Stimulated activated naive B cell treated with anti-CD40 and anti-IgM and Interleukin-4, amounts not matched to agents 10 μg/mL and 1 μg/mL and 100 μg/mL, for 72 hours (primary cell): ENCODE measurements at places on chromosomes 3 and 15.
A peak's percentile ranks its signal among the peaks of the same experiment; 100 is the strongest.

- no peak for DNase-seq
These were observed 75.8 kb upstream of the ACAN start for GRCh38 chr15:88727439-88727838.

DNA sequence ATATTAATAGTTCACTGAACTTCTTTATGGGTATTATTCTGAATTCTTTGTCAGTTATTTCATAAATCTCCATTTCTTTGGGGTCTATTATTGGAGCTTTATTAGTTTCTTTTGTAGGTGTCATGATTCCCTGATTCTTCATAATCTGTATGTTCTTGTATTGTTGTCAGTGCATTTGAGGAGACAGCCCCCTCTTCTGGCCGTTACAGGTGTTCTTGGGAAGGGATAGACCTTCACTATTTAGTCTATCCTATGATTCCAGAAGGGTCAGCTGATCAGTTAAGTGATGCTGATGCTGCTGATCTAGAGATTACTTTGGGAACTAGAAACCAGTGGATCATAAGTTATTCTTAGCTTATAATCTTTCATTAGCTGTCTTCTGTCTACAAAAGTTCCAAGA is 34.9 kb downstream of the TMEM39A start:
- DNase-seq, result no peak

- no peak for DNase-seq
These were observed 582 bp downstream of the CGNL1 start for GRCh38 chr15:57376696-57377477.

GRCh38 chr3:55489798-55490132 is 2.7 kb upstream of the WNT5A start:
- DNase-seq, result no peak

GRCh38 chr15:27771892-27772291 is 327.2 kb downstream of the OCA2 start:
- DNase-seq, result no peak

DNA sequence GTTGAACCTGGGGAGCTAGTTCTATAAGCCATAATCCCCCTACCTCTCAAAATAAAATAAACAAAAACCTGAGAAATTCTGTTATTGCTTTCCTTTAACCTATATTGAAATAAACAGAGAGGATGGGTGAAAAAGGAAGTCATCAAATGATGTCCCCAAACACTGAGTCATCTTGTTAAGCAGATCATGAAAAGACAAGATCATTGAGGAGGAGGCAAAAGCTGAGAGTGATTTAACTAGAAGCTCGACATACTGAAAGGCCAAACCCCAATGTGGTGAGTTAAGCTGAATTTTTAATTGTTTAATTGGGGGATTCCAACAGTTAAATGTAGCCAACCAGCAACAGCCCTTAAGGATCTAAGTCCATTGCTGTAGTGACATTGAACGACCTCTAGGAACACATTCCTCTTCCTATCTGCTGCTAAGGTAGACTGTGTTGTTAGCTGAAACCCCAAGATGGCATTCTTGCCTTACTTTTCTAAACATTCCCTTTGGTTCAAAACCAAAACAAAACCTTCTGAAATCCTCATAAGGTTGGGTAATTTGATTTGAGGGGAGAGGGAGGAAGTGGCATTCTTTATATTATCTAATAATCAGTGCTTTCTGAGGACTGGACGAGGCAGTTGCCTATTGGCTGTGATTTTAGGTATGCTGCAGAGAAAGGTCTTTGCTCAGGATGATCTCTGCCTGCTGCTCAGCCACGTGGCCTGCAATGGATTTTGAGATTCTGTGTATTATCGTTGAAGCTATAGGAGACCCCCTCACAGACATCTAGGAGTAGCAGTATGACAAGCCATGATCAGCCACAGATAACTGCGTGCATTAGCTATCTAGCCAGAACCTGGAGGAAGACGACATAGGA is 62.7 kb upstream of the BNIP2 start:
- DNase-seq, result no peak

DNA sequence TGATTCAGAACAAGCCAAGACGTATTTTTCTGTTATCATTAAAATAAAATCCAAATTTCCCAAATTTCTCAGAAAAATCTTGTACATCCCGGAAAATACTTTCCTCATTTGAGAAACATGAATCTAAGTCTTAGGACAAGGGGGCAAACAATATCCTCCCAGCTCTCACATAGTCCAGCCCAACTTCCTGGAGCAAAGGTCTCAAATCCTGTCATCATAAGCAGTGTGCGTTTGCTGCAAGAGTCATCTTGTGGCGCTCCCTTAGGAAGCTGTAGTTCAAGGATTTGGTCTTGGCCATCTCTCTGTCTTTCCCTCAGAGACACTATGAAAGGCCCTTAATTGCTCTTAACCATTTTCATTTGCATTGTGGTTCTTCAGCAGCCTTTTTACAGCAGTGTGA is 57.5 kb upstream of the GSK3B start:
- DNase-seq, result no peak

- DNase-seq, result no peak
These were observed 139.3 kb downstream of the ZNF609 start for GRCh38 chr15:64599716-64600115.

- no peak for DNase-seq
These were observed 35.9 kb downstream of the CCK start for GRCh38 chr3:42229942-42230688.

DNA sequence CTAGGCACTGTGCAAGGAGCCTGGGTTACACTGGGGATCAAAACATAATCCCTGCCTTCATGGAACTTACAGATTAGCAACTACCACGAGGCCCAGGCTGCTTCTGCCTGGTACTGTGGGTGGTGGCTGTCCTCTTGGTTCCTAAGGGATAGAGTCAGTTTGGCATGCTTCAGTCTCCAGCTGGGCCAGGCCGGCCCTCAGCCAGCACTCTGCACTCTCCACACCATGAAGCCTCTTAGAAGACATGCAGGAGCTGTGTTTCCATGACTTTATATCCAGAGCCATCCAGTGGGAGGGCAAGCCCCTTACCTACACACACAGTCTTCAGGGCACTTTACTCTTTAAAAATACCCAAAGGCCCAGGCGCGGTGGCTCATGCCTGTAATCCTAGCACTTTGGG is 54.4 kb downstream of the ATP1B3 start:
- no peak for DNase-seq

- DNase-seq, result no peak
These were observed 5.5 kb downstream of the HHLA2 start for GRCh38 chr3:108301695-108302404.

DNA sequence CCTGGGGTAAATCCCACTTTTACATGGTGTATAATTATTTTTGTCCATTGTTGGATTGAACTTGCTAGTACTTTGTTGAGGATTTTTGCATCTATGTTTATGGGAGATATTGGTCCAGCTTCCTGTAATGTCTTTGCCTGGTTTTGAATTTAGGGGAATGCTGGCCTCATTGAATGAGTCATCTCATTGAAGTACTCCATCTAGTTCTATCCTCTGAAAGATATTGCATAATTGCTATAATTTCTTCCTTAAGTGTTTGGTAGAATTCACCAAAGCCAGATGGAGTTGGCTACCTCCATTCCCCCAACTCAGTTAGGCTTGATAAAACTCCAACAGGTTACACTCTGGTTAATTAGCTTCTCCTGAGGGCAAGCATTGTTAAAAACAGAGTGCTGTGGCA is 237.4 kb upstream of the TGFBR2 start:
- no peak for DNase-seq

GRCh38 chr3:15812183-15812582 is 14.4 kb upstream of the ANKRD28 start:
- DNase-seq, result no peak

- no peak for DNase-seq
These were observed 184.1 kb downstream of the ADAMTSL3 start for GRCh38 chr15:83837945-83838571.

DNA sequence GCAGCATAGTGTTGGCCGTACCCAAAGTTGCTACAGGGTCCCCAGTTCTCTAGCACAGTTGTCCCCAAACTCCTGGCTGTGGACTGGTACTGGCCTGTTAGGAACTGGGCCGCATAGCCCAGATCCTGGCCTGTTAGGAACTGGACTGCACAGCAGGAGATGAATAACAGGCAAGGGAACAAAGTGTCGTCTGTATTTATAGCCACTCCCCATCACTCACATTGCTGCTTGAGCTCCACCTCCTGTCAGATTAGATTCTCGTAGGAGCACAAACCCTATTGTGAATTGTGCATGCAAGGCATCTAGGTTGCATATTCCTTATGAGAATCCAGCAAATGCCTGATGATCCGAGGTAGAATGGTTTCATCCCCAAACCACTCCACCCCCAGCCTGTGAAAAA is 604.0 kb upstream of the LMCD1 start:
- no peak for DNase-seq

DNA sequence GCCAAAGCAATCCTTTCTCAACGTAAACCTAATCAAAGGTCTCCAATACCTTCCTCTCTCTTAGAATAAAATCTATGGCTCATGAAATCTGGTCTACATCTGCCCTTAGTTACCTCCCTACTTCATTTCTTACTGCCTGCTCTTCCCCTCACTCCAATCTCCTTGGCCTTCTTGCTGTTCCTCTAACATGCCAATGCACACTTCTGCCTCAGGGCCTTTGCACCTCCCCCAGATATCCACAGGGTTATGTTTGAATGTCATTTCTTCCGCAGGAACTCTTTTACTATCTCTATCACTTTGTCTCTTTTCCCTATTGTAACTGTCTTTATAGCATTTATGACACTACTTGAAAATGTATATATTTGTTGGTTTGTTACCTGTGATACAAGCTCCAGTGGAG is 44.3 kb upstream of the PYGO1 start:
- DNase-seq, result no peak

DNA sequence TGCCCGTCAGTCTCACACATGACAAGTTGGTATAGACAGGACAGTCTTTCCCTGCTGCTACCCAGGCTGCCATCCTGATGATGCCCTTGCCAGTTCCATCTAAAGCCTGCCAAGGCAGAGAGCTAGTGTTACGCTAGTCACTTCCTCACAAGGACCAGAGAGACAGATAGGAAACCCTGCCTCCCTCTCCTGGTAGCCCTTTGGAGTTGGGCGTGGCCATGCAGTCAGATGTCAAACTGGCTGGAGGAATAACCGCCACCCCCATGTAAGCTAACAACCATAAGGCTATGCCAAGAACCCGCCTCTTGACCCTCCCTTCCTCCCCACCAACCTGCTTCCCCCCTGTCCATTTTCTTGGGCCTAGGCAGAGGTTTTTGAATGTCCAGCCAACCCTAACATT is 2.8 kb downstream of the TMEM115 start:
- no peak for DNase-seq

DNA sequence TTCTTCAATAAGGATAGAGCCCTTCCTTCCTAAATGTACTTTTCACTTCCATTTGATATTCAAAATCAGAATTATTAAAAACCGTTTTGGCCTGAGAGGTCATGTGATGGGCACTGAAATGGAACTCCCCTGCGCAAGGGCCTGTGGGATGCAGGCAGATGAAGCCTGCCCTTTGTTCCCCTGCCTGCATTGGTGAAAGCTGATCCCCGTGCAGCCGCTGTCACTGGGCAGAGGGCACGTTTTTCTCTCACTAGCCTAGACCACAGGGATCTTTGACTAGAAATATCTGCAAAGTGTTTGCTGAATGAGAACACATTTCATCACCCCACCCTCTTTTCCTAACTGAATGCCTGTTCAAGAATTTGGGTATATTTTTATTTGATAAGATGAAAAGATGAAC is 74.9 kb downstream of the TIPARP start:
- no peak for DNase-seq

GRCh38 chr3:43286115-43286840 is at the start of gene SNRK:
Gene SNRK (plus strand): TSS chr3:43286540. CDS start chr3:43303204, 16,664 bp downstream.
- DNase-seq, result peak; percentile 83

GRCh38 chr3:196240424-196240823 is 24.1 kb downstream of the SLC51A start:
- no peak for DNase-seq

GRCh38 chr15:74417225-74417624 is 16.5 kb downstream of the SEMA7A start:
- DNase-seq, result no peak

DNA sequence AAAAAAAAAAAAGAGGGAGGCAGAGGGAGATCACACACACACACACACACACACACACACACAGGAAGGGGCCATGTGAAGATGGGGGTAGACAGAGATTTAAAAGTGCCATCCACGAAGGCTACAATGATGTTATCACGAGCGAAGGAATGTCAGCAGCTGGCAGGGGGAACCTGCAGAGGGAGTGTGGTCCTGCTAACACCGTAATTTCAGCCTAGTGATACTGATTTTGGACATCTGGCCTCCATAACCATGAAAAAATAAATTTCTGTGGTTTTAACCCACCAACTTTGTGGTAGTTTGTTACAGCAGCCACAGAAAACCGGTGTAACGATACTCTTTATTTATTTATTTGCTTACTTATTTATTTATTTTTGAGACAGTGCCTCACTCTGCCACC is 76.0 kb downstream of the TMCO5A start:
- DNase-seq, result no peak

- no peak for DNase-seq
These were observed 22.7 kb downstream of the PSMD6 start for GRCh38 chr3:64000453-64001055.

DNA sequence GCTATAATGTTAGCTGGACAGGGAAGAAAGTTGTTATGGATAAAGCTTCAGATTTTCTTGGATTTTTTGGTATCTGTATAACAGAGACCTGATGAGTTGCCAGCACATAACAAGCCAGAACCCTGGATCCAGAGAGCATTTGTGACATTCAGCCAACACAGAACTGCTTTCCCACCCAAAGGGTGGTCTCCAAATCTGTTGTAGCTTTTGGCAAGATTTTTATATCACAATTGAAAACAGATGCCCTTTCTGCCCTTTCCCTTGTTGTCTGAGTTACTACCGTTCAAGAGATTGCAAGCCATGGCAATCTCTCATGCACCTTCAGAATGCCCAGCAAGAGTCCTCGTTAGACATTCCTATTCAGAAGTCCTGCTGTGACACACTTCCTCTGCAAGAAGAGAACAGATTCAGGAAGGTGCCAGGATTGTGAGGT is 107.6 kb upstream of the FGF7 start:
- DNase-seq, result no peak

DNA sequence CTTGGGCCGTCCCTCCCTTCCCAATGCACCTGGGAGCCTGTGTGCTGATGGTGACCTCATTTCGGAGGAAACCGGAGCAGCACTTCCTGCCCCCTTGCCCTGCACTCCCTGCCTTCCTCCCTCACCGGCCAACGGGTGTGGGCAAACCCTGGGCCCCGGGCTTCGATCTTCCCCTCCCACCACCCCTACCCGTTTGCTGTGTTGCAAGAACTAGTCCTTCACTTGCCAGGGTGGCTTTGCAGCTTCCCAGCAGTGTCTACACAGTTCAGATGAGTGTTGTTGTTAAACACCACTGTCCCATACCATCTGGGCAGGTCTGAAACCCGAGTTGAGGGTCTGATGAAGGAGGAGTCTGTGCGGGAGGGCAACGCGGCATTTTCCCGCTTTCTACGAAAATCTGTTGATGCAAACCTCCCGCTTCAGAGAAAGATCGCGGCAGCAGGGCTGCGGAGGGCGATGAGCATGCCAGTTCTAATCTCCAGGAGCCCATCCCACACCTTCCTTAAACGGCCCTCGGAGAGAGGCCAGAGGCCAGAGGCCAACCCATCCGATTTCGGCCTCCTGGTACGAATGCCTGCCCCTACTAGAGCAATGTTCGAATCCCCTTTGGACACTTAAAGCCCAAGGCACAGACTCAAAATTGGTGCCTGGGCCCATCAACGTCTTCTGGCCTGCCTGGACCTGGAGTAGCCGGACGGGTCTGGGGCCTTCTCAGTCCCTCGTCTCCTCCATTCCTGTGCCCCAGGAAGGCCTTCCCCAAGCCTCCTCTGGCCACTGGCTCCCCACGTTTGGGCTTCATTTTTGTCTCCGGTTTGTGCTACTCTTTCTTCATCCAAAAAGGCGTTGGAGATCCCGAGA is 35.7 kb upstream of the POLG start:
- DNase-seq, result no peak
